ENCODE measurements at places on chromosomes 7 and 10. TPM values are rescaled to one million over a fixed set of nuclear protein-coding genes. Genes with fewer than 3 reads are reported as not detected.

GRCh38 chr7:51158211-51158610, 158.4 kb downstream of the COBL start:
- no peak overlapping the region for H3K4me3 ChIP-seq
- no peaks in the 10 kb centered on the region for H3K4me1 ChIP-seq
- no peak overlapping the region for H3K27ac ChIP-seq
- DNase-seq = no peak

SLC35B4 gene
- total RNA-seq = 25.9 TPM

DNA sequence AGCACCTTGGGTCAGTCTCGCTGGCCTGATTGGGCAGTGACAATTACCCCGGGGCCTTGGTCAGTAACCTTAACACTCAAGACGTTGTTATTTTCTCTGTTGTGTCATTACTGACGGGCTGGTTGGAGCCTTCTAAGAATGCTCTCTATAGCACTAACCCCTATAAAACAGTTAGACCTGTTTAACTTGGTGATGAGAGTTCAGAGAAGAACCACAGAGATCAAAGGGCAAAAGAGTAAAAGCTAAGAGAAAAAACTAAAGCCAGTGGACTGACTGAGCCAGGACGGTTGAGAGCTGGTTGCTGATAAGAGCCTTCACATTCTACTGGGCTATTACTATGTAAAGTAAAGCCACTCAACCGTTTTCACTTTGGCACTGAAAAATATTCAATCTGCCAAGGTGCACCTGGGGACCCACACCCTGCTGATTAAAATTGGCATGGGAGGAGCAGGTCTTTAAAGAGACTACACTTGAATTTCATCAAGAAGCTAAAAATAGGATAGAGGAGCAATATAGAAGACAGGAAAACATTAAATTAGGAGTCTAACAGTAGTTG, 13.6 kb upstream of the ITGB1 start:
- no peaks in the 10 kb centered on the region for H3K27me3 ChIP-seq
- H3K36me3 ChIP-seq = no peaks in the 10 kb centered on the region
- H3K4me1 ChIP-seq = no peaks in the 10 kb centered on the region
- DNase-seq = no peak

CALHM3 gene
- not detected for total RNA-seq

ELFN1 gene
- total RNA-seq = 13.6 TPM

DNA sequence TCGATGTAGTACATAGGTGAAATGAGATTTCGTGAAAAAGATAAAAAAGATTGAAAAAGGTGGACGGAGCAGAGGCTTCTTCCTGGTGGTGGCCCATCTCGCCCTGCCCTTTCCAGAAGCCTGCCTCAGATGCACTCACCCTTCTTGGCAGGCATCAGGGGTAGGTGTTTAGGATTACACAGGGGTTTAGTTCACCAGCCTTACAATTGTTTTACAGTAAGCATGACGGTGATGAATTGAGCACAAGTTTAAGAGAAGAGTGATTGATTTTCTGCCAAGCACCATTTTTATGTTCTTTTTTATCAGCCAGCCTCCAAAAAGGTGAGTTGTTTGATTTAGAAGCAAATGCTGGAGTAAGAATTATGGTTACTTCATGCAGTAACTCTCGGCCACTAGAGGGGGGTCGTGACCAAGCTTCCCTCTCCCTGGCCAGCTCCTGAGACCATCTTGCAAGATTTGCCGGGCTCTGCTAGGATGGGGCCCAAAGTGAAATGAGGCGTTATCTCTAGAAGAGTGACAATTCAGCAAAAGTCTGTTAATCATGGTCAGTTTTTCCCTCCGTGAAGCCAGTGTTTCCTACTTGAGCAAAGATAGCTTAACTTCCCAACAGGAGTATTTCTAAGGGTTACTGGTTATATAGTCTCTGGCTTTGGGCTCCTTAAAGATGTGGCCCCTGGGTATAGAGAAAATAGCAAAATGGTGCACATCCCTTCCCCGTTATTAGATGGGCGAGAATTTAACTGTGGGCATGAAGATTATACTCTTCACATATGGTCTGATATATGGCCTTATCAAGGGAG, 228.8 kb downstream of the BMPER start:
- DNase-seq = peak; percentile 86
- H3K4me3 ChIP-seq = no peak overlapping the region
- H3K27ac ChIP-seq = no peak overlapping the region

Measured in neural progenitor cell (in vitro differentiated cells).